Stimulated activated CD8-positive, alpha-beta memory T cell treated with anti-CD3 and anti-CD28 coated beads, Interleukin-7, amount 100 ng/mL, for 1 hour (primary cell): ENCODE measurements at places on chromosomes 4 and X.

DNA sequence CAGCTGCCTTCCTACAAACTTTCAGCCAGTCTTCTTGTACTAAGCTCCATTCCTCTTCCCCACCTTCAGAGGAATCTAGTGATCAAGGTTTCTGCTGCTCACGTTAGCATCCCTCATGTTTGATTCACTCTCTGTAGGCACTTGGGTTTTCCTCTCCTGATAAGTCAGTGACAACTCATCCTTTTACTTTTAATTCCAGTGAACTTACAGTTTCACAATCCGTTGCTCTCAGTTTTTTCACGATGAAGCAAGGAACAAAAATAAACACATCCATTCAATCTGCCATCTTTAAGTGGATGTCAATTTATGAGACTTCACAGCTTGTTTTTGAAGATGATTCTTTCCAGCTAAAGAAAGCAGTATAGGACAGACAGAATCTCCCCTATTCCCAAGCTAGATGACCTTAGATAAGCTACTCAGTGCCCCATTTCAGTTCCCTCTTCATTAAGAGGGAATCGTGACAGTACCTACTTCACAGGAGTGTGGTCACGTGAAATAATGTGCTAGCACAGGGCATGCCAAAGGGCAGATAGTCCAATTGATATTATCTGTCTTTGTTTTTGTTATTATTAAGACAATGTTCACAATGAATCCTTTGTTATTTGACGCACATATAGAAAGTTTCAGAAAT is 234.3 kb downstream of the PALLD start:
- no peak for DNase-seq

DNA sequence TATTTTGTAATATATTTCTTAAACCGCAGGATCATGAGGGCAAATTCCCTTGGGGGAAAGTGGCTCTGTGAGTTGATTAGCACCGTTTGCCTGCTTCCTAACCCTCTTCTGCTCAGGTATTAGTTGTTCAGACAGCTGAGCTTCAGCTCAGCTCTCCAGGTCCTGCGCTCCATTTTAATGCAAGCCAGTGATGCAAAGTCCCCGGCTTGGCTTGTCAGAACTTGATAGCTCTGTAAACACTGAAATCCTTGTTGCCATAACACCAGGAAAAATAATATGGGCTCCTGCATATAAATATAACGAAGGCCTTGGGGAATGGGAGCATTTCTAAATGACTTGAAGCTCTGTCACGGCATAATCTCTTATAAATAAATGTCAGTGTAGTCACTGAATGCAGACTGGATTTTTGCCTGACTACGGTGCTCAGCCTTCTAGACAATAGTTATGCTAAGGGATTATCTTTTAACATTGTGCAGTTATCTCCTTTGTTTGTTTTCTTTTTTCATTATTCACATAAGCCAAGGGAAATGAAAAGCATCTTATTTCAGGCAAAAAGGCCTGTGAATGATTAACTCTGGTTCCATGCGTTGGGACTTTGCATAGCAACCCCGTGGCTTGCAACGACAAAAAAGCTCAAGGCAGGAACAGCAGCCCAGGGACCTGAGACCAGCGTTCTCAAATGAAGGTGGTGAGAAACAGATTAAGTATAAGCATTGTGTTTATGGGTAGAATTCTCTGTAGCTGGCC is 253.2 kb downstream of the SPRY1 start:
- DNase-seq, result no peak

DNA sequence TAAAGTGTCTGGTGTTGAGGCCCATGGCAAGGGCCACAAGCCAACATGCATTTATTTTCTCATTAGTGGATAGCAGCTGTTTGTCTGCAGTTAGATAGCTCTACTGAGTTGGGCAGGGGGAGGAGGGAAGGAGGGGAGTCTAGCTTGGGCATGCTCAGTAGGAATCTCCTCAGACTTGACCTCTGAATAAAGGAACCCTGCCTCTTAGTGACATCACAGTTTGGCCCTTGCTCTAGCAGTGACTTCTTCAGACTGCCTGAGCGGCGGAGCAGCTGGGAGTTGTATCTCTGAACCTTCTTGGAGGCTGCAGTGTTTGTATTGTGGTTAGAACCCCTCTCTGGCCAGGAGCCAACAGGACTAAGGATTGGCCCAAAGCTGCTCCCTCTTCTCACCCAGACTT is 57.4 kb downstream of the BCORL1 start:
- DNase-seq, result no peak

DNA sequence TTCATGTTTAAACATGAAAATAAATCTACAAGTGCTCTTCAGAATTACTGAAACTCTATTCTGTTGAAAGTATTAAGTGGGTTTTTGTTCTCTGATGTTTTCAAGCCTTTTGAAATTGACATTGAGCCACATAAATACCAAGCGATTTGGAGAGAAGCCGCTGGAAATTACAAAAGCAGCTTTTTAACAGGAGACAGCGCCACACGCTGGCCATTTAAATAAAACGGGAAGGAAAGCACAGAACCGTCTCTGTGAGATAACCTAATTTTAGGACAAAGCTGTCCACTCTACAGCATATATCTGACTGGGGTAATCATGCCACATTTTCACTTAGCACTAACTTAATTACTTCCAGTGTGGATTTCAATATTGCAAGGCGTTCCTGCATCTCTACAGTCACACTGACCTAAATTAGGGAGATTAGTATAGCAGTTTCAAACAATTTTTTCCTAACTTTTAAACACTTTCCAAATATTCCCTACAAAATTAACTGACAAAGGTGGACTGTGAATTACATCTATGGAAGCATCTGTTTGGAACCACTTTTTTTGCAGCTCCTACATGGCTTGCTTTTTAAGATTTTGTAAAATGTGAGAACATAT is 6.8 kb upstream of the ANOS1 start:
- DNase-seq, result no peak

DNA sequence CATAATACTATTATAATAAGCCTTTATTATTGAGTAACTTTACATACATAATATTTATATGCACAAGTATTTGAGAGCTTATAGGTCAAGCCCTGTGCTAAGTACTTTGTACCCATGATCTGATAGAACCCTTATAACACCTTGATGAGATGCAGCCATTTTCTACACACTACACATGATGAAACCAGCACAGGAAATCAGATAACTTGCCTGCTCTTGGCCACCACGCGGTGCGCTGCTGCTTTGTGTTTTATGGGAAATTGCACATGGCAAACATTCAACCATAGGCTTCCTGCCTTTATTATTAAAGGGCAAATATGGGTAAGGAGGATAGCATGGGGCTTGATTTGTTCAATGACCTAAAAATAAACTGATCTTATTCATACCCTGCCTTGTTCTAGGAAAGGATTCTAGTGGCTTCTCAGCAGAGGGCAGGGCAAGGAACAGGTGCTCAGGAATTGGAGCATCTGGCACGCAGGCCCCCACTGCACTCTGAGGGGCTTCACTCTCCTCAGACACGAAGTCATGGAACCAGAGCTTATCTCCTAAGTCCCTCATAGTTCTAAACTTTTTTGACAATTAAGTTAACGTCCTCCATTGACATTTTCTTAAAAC is 31.6 kb upstream of the NAP1L5 start:
- no peak for DNase-seq

GRCh38 chrX:9336456-9336855 is 128.4 kb upstream of the TBL1X start:
- no peak for DNase-seq

- no peak for DNase-seq
Observed at GRCh38 chr4:3436798-3437581, 4.8 kb upstream of the HGFAC start.

GRCh38 chrX:150236327-150236726 is 126.8 kb upstream of the MAMLD1 start:
- no peak for DNase-seq

- DNase-seq, result no peak
Observed at GRCh38 chr4:181807771-181808170, 435.4 kb upstream of the TENM3 start.

DNA sequence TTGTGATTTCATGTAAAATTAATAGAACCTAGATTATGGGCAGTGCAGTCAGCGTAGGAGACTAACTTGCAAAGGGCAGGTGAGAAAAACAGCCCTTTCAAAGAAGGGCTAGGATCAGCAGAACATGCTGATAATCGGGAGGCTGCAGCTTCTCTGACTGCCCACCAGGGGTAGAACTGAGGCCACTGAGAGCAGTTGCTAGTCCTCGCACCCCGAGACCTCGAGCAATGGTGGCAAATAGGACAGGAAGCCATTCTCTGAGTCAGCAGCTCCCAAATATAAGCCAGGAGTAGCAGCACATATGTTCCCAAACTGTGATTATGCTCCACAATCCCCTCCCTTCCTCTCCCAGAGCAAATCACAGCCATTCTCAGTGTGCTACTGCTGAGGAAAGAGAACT is 186.5 kb downstream of the MSL3 start:
- DNase-seq, result no peak

DNA sequence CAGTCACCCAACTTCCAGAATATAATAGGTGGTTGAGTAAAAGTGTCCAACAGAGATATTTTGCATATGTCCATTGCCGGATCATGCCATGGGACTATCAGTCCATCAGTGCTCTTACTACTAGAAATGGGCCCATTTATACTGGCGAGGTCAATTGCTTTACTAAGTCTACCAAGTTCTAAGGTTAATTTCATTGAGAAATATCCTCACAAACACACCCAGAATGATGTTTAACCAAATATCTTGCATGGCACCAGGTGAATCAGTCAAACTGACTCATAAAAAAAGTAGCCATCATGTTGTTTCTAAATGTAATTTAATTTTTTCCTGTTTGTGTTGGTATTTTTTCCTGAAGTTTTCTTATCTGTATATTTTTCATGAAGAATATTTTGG is 1217.0 kb downstream of the RAPGEF2 start:
- DNase-seq, result no peak
